A549 treated with GW870086 at 1 μM for 4 hours (cell line): ENCODE measurements at places on chromosomes 3 and 15. TPM values are rescaled to one million over a fixed set of nuclear protein-coding genes. Genes with fewer than 3 reads are reported as not detected.

The KCNMB2 gene
- not detected in 5 replicates for total RNA-seq

The ITIH3 gene
- 0.08 to 0.22 TPM (median 0.17 TPM) in 4 of 5 replicates, not detected in the other for total RNA-seq

The PYGO1 gene
- total RNA-seq, result 5.6 to 8.5 TPM (median 7.0 TPM) in 5 replicates

The ACSBG1 gene
- 0.17 to 0.59 TPM (median 0.31 TPM) in 5 replicates for total RNA-seq

The RTP1 gene
- total RNA-seq, result not detected in 5 replicates

The RARB gene
- total RNA-seq, result 5.1 to 8.9 TPM (median 7.6 TPM) in 5 replicates

The GABRR3 gene
- not detected in 5 replicates for total RNA-seq

The TMEM43 gene
- total RNA-seq, result 113 to 133 TPM (median 131 TPM) in 5 replicates

The ROPN1 gene
- not detected in 5 replicates for total RNA-seq

The HIGD2B gene
- not detected in 5 replicates for total RNA-seq

The WNT5A gene
- total RNA-seq, result 0.42 to 1.1 TPM (median 0.74 TPM) in 5 replicates

The GOLGA6L4 gene
- total RNA-seq, result 0.91 to 1.9 TPM (median 1.3 TPM) in 5 replicates

The CLRN1 gene
- not detected in 5 replicates for total RNA-seq

The TMEM158 gene
- total RNA-seq, result 9.5 to 15.3 TPM (median 12.9 TPM) in 5 replicates

The PPM1L gene
- 0.34 to 0.68 TPM (median 0.57 TPM) in 5 replicates for total RNA-seq

The AQP9 gene
- total RNA-seq, result not detected in 5 replicates

The CCNB2 gene
- total RNA-seq, result 93.8 to 104 TPM (median 99.8 TPM) in 5 replicates

The C3orf85 gene
- not detected in 5 replicates for total RNA-seq

The IFRD2 gene
- 69.2 to 98.8 TPM (median 94.6 TPM) in 5 replicates for total RNA-seq

The ADAMTS9 gene
- total RNA-seq, result 0.42 to 0.87 TPM (median 0.53 TPM) in 5 replicates

The TM6SF1 gene
- total RNA-seq, result 0.09 to 0.35 TPM (median 0.11 TPM) in 4 of 5 replicates, not detected in the other

The CLASP2 gene
- 13.2 to 18.8 TPM (median 16.7 TPM) in 5 replicates for total RNA-seq

The CNOT10 gene
- 26.7 to 29.8 TPM (median 28.5 TPM) in 5 replicates for total RNA-seq
